ENCODE measurements at places on chromosomes 7 and 10.

DNA sequence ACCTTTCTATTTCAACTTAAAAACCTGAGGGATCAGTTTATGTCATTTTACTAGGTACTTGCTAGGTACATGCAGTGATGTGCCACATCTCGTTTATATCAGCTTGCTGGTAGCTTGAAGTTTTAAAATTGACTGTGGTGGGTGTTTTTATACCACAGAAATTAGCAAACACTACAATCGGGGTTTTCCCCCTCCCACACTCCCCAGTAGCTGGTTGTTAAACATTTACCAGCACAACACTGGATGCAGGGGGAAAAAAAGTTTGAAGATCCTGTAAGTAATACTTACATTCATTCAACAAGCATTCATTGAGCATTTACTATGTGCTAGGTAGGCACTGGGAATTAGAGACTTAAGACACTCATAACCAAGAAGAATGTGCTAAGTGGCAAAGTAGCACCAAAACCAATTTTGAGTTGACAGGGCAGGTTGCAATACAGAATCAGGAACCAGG is 32.6 kb downstream of the USP6NL start:
- no peak for DNase-seq

DNA sequence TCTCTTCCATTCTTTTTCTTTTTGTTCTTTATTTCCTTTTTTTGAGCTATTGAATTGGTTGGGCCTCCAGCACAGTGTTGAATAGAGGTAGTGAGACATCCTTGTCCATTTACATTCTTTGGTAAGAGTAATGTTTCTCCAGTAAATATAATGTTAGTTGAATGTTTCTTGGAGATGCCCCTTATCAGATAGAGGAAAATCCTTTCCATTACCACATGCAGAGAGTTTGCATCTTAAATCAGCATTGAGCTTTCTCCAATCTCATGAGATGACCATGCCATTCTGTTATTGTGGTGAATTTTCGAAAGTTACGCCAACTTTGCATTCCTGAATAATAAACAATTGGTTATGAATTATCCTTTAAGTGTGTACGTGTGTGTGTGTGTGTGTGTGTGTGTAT is 127.7 kb downstream of the DNAH11 start:
- DNase-seq: no peak

DNA sequence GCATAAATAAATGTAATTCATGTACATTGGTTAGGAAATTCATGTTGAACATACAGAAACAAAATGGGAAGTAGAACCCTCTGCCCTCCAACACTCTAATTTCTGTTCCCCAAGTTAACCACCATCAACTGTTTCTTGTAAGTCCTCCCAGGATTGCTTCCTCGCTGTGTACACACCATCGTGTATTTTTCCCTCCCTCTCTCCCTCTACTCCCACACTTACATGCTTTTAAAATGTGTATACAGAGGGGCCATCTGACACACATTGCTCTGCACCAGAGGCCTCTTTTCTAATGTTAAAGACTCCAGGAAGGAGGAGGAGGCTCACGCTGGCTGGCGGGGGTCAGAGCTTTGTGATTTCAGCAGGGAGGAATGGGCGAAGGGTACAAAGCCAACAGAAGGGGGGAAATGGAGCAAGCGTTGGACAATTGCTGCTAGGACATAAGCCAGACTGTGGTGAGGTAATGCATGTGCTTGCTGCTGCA is 1.9 kb upstream of the EPHA1 start:
- DNase-seq: no peak

- no peak for DNase-seq
Observed at GRCh38 chr10:59098831-59099452, 77.5 kb upstream of the PHYHIPL start.

DNA sequence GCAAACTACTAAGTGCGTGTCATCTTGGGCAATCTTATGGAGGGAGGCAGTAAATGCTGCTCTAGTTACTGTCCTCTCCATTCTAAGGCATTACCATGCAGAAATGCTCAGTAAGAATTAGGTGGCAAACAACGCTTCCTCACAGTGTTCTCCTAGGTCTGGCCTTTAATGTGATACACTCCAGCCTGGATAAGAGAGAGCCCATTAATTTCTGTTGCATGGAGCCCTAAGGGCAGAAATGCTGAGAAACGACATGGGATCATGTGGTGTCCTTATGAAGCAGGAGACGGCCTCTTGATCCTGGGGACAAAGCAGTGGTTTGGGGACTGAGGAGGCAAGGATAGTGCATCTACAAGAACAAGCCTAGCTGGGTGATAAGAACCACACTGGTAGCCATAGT is 44.0 kb downstream of the SLC25A13 start:
- no peak for DNase-seq

Data from activated CD4-positive, alpha-beta T cell treated with anti-CD3 and anti-CD28 coated beads, Interleukin-2, amount 10 ng/mL, durations not matched to agents 7 days and 5 days (primary cell).